H1 (cell line): ENCODE measurements at places on chromosomes 4 and X. TPM values are rescaled to one million over a fixed set of nuclear protein-coding genes. Genes with fewer than 3 reads are reported as not detected.

Gene RTL5
- total RNA-seq = 1.9 TPM in 2 replicates

Gene CLDN22
- not detected in 2 replicates for total RNA-seq

GRCh38 chrX:133594156-133594555 lies 178.9 kb upstream of the GPC4 start:
- no peak overlapping the region for H3K4me3 ChIP-seq
- no peaks in the 10 kb centered on the region for H3K4me1 ChIP-seq
- no peak overlapping the region for H3K27ac ChIP-seq
- no peaks in the 10 kb centered on the region for H3K36me3 ChIP-seq
- H3K27me3 ChIP-seq = no peaks in the 10 kb centered on the region
- DNase-seq = no peak

Gene NAA11
- not detected in 2 replicates for total RNA-seq

GRCh38 chr4:143359644-143360193 lies 23.0 kb downstream of the GAB1 start:
- no peak for DNase-seq
- H3K4me1 ChIP-seq = peaks cover 4% of the 10 kb centered on the region
- H3K4me3 ChIP-seq = no peak overlapping the region
- H3K36me3 ChIP-seq = no peaks in the 10 kb centered on the region

Gene ADGRG2
- total RNA-seq = 8.9 and 9.7 TPM in 2 replicates

- no peak for DNase-seq
- peaks cover 3% of the 10 kb centered on the region; the same call in 1 of the 2 replicates for H3K36me3 ChIP-seq
- no peaks in the 10 kb centered on the region for H3K4me1 ChIP-seq
Measured at GRCh38 chr4:39548425-39549067, 21.3 kb upstream of the UGDH start.

Gene CT45A2
- not detected in 2 replicates for total RNA-seq

DNA sequence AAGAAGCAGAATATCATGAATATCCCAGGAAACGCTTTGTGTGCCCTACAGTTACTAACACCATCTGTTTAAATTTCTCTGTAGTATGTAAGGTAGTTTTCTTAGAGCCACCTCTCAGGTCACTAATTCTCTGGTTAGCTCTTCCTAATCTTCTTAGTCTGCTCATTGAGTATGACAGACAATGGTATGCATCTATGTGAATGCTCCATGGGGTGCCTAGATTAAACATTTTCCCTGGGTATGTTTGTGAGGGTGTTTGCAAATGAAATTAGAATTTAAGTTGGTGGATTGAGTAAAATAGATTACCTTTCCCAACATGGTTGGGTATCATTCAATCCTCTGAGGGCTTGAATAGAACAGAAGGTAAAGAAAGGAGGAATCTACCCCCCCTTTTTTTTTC lies 233.0 kb downstream of the PCDH18 start:
- no peak for DNase-seq
- H3K27me3 ChIP-seq = no peaks in the 10 kb centered on the region
- H3K4me3 ChIP-seq = no peak overlapping the region

Gene SHOX
- 0.15 TPM in 1 of 2 replicates, not detected in the other for total RNA-seq

Gene ZFYVE28
- total RNA-seq = 3.9 and 4.9 TPM in 2 replicates

Gene CCSER1
- 0.84 and 0.90 TPM in 2 replicates for total RNA-seq

Gene PRDM8
- 0.10 TPM in 1 of 2 replicates, not detected in the other for total RNA-seq

DNA sequence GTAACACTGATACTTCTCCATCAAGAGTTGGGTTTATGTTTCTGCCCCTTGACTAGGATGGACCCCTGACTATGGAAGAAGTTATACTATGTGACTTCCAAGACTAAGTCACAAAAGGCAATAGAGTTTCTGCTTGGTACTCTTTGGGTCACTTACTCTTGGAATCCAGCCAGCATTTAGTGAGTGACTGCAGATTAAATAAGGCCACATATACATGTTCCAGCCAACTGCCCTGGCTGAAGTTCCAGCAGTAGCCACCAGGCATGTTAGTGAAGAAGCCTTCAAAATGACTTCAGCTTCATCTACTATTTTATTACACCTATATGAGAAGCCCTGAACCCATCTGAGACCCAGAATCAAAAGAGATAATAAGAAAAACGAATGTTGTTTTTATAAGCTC lies 524.0 kb downstream of the DMD start:
- H3K4me3 ChIP-seq = no peak overlapping the region
- H3K36me3 ChIP-seq = no peaks in the 10 kb centered on the region
- no peak for DNase-seq
- no peaks in the 10 kb centered on the region for H3K4me1 ChIP-seq
- H3K27me3 ChIP-seq = no peaks in the 10 kb centered on the region
- no peak overlapping the region for H3K27ac ChIP-seq

DNA sequence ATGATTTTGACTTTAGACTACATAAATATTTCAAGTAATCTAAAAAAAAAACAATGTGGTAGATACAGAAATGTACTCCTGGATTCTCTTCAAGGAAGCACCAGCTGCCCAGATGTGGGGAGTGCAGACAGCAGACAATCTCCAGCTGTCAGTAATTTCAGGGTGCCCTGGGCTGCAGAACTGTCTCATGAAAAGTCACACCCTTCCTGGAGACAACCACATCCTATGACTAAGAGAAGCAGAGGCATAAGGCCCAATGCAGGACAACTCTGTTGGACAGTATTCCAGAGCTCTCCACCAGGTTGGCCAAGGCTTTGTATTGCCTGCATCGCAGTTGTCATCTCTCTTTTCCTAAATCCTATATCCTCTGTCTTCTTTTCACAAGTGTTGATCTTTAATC lies 34.4 kb upstream of the BLTP1 start:
- H3K27me3 ChIP-seq = no peaks in the 10 kb centered on the region
- no peak overlapping the region for H3K4me3 ChIP-seq
- no peak overlapping the region for H3K27ac ChIP-seq
- no peak for DNase-seq
- H3K36me3 ChIP-seq = no peaks in the 10 kb centered on the region
- no peaks in the 10 kb centered on the region for H3K4me1 ChIP-seq

- DNase-seq = no peak
- H3K4me1 ChIP-seq = no peaks in the 10 kb centered on the region
- H3K4me3 ChIP-seq = no peak overlapping the region
- no peaks in the 10 kb centered on the region for H3K36me3 ChIP-seq
- no peak overlapping the region for H3K27ac ChIP-seq
Measured at GRCh38 chrX:53241558-53241957, 16.6 kb upstream of the KDM5C start.
